ENCODE measurements at places on chromosomes 11 and 22.

GRCh38 chr22:47112582-47112965, 350.1 kb downstream of the TBC1D22A start:
- DNase-seq, result no peak

DNA sequence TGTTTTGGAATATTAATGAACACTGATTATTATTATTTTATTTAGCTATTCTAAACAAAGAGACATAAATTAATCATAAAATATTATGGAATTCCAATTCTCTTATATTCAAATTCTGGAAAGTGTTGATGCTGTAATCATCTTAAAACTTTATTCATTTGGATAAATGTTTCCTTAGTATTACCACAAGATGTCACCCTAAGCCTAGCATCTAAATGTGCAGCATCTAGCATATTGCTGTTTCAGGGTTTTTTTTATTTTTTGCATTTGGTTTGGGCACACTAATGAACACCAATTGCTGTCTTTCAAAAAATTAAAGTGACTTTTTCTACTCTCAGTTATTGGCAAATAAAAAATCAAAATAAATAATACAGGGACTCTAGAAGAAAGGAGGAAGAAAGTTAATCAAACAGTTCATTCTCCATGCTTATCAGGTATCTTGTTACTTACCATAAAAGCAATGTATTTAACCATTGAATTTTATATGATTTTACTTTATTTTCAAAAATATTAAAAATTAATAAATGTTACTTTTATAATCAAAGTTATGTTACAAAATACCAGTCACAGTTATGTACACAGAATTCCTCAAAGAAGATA, 31.8 kb downstream of the DLG2 start:
- DNase-seq, result peak; percentile 9

- DNase-seq, result no peak
Observed at GRCh38 chr22:33577862-33578411, 342.3 kb downstream of the LARGE1 start.

- DNase-seq, result no peak
Observed at GRCh38 chr11:74703211-74703610, 28.0 kb downstream of the CHRDL2 start.

DNA sequence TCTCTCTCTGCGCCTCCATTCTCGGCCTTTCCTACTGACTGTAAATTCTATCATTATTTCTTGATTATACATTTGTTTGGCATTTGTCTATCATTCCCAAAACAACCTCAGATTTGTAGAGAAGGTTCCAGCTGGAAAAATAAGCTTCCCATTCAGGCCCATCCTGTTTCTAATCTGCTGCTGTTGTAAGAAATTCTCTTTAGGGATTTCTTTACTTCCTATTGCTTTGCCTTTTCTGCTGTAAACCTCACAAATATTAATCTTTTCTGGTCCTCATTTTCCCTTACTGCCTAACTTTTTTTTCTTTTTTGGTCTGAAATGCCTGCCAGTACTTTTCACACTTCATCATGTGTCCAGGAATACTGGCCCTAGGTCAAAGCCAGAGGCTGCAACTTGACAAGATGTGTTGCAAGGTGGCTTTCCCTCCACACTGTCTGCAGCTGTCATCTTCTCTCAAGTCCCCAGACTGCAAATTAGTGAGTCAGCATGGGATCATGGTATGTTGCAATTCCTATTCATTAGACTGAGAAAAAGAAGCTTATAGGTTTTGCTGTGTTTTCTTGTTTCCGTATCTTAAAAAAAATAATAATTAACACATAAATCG, 858.7 kb upstream of the CHORDC1 start:
- no peak for DNase-seq

DNA sequence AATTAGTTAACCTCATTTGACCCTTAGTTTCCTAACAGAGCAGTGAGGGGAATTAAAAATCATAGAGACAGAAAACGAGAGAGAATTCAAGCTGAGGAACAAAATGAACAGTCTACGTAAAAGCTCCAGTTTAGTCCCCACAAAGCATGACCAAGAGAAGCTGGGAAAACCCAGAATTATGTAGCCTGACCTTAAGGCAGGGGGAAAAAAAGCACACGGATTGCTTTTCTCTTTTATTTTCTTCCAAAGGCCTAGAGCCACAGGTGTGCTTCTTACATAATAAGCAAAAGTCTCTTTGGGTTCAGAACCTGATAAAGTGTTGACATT, 514 bp upstream of the AMBRA1 start:
- no peak for DNase-seq

DNA sequence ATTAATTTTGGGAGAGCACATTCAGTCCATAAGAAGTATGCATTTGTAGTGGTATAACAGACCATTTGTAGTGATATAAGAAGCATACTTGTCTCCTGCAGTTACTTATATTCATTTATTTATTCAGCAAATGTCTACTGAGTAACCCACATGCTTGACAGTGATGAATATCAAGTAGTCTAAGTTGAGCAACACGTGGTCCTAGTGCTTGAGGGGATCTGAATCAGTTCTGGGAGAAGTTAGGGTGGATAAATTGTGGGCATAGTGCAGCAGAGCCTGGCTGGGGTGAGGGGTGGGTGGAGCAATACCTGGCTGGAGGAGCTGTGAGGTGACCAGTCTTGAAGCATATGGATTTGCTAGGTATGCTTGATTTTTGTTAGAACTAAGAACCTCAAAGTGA, 24.3 kb downstream of the STX3 start:
- no peak for DNase-seq

DNA sequence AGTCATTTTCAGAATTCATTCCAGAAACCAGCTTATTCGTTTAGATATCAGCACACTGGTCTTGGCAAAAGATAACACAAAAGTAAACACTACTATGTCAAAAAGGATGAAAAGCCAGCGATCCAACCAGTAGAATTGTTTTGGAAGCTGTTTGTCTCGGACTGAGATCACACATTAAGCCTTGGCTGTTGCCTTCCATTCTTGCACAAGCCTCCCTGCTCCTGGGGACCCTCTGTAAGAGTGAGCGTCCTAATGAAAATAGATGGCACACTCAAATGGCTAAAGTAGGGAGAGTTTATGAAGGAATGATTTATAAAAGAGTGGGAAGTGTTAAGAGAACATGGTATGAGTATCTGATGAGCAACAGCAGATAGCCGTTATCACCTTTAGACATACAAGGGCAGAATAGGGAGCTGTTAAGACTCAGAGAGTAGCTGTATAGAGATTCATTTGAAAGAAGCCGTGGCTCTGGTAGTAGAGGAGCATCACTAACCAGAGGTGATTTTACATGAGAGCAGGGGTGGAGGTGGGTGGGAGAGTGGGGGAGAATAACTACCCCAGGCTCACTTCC, 25.2 kb downstream of the PDE3B start:
- no peak for DNase-seq

DNA sequence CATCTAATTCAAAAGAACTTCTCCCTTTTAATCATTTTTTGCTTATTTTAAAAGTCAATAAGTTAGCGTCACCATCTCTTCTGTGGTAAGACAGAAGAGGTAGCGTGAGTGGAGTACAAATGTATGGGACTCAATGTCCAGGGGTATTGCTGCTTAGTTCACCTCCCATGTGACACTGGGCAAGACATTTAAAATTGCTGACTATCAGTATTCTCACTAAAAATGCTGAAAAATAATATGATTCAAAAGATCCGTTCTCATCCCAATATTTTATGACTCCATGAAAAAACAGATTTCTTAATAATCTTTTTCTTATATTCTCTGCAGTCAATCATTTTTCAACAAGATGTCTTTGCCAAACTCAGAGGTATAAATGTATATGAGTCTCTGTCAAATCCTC, 68.1 kb upstream of the LRRC4C start:
- DNase-seq, result no peak

GRCh38 chr11:69918938-69919650, 99.9 kb upstream of the FGF3 start:
- DNase-seq, result no peak

DNA sequence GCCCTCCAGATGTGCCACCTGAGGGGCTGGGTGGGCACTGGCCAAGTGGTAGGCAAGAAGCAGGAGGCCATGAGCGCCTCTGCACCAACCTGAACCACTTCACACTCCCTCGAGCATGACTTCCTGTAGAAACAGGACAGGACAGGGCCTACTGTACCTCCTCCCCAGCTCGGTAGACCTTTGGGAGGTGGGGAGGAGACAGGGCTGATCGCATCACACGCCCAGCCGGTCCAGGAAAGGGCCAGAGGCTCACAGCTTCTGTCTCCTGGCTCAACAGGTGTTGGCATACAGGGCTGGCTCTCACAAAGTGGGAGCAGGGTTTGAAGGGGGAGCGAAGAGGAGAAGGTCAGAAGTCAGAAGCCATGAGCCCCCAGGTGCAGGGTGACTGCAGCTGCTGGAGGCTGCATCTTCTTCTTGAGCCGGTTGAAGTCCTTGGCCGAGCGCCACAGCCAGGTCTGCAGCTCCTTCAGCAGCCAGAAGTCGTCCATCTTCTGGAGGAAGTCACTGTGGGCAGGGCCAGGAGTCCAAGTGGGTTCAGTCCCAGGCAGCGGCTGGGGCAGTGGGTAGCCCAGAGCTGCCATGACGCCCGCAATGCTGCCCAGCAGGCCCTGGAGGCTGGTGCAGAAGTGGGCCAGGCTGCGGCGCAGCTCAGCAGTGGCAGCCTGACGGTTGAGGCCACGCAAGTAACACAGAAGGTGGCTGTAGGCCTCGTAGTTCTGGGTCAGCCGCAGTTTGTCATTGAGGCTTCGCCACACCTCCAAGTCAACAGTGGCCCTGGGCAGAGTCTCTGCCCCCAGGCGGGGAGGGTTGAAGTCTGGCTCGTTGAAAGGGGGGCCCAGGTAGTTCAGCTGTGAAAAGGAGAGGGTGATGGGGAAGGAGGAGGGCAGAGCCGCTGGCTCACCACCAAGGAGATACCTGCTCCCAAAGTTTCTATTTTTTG, 8.3 kb downstream of the CLCF1 start:
- no peak for DNase-seq

- DNase-seq, result no peak
Observed at GRCh38 chr11:26743622-26744021, 21.8 kb upstream of the SLC5A12 start.

- DNase-seq, result no peak
Observed at GRCh38 chr11:128879817-128880216, 11.3 kb upstream of the KCNJ5 start.

- DNase-seq, result no peak
Observed at GRCh38 chr11:97814325-97814959, 1206.3 kb upstream of the CNTN5 start.

DNA sequence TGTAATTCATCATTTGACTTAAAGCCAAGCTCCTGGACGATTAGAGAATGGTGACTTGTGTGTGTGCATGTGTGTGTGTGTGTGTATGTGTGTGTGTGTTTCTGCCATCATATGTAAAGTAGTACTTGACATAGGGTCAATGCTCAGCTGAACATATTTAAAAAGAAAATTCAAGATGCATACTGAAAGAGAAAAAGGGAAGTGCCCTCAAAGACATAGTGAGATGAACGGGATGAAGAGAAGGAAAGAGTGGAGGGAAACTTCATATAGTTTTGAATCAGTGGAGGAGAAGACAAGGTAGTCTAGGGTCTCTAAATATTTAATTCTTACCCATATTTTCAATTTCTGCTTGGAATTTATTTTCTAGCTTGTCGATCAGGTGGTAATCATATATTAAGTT, 4.0 kb downstream of the TCN1 start:
- no peak for DNase-seq

- DNase-seq, result no peak
Observed at GRCh38 chr11:83092488-83093384, 21.0 kb upstream of the RAB30 start.

- DNase-seq, result no peak
Observed at GRCh38 chr11:47784785-47785381, 17.7 kb upstream of the FNBP4 start.

GRCh38 chr22:44755956-44756361, 3.6 kb downstream of the ARHGAP8 start:
- DNase-seq, result no peak

- no peak for DNase-seq
Observed at GRCh38 chr22:27490080-27490479, 311.5 kb downstream of the MN1 start.

DNA sequence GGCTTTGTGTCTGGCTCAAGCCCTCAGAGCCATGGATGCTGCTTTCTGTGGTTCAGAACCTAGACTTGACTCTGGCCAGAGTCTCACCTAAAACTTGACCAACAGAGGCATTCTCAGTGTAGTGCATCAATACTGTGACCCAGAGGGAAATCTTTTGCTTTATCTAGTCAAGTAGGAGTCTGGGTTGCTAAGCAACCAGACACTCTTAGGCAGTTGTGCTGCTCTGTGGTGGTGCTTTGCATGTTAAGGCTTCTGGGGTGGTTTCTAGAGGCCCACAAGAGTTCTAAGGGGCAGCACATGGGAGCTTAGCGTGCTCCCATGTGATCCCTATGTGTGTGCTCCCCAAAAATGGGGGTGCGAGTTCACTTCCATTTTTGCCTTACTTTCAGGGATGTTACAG, 224.6 kb upstream of the PLET1 start:
- DNase-seq, result no peak

DNA sequence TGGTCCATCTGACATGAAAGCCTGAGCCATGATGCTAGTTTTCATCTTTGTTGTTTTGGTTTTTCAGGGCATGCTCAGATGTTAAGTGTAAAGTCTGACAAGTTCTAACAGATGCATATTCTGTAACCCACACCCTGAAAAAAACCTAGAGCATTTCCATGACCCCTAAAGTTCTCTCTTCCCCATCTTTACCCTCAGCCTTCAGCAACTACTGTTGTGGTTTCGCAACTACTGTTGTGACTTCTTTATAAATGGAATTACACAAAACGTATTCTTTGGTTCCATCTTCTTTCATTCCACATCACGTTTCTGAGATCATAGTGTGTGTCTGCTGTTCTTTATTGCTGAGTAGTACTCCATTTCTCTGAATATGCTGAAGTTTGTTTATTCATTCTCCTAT, 65.1 kb upstream of the LDLRAD3 start:
- no peak for DNase-seq

DNA sequence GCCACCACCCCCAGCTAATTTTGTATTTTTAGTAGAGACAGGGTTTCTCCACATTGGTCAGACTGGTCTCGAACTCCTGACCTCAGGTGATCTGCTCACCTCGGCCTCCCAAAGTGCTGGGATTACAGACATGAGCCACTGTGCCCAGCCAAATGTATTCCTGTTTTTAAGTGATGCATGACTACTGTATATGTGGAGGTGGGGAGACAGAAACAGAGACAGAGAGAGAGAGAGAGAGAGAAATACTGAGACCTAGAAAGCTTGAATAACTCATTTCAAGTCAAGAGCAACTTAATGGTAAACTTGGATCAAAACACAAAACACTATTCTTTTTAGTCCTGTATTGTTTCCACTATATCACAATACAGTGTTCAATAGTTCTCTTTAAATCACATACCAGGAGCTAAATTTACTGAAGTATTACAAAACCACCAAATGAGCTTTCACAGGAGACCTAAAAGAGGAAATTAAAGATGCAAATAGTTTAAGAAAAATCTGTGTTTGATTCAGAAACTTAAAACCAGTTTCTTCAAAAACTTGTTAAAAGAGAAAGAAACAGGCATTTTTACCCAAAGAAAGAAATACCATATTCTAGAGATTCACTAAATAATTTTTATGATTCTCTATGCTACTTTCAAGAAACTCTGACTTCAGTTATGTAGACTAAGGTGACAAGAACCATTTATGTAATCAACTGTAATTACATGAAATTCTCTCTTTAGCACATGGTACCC, 188.7 kb downstream of the ETS1 start:
- no peak for DNase-seq
